ENCODE measurements at places on chromosomes 3 and 15. TPM values are rescaled to one million over a fixed set of nuclear protein-coding genes. Genes with fewer than 3 reads are reported as not detected.

DNA sequence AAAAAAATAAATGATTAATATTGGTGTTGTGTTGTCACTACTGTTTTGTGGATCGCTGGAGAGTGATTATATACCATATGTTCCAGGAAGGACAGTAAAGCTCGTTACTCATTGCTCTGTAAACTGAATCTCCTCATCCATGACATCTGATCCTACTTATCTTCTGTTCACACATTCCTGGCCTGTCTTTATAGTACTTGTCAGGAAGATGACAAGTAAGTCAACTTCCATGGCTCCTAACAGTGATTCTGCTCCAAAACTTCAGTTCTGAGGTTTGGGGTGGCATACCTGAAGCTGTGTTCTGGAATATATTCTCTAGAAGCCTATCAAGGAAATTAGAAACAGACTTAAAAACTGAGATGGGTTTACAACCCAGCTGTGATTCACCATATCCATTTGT lies 288.9 kb downstream of the ZBBX start:
- no peak for DNase-seq

Gene ATP13A4
- total RNA-seq = 2.7 TPM

DNA sequence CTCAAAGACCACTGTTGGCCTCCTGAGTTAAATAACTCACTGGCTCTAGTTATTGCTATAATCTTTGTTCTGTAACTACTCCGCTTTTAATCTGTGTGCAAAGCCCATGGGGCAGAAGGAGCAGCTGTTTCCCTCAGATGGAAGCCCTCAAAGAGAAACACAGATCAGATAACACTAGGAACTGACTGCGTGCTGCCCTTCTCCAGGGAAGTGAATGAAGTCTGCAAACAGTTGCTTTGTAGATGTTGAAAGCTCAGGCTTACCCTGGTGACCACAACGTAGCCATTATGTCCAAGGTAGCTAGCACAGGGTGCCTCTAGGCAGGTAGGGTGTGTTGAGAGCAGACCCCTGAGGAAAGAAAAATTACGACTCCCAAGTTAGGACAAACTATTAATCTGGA lies 152.3 kb upstream of the STAC start:
- no peak for DNase-seq

- DNase-seq = no peak
These were observed 4.4 kb downstream of the TMOD2 start for GRCh38 chr15:51755790-51756189.

- DNase-seq = no peak
These were observed 791.3 kb upstream of the LMCD1 start for GRCh38 chr3:7710284-7710683.

Gene ADGRG7
- 0.17 TPM for total RNA-seq

GRCh38 chr3:190096345-190096744 lies 24.4 kb downstream of the P3H2 start:
- no peak for DNase-seq

DNA sequence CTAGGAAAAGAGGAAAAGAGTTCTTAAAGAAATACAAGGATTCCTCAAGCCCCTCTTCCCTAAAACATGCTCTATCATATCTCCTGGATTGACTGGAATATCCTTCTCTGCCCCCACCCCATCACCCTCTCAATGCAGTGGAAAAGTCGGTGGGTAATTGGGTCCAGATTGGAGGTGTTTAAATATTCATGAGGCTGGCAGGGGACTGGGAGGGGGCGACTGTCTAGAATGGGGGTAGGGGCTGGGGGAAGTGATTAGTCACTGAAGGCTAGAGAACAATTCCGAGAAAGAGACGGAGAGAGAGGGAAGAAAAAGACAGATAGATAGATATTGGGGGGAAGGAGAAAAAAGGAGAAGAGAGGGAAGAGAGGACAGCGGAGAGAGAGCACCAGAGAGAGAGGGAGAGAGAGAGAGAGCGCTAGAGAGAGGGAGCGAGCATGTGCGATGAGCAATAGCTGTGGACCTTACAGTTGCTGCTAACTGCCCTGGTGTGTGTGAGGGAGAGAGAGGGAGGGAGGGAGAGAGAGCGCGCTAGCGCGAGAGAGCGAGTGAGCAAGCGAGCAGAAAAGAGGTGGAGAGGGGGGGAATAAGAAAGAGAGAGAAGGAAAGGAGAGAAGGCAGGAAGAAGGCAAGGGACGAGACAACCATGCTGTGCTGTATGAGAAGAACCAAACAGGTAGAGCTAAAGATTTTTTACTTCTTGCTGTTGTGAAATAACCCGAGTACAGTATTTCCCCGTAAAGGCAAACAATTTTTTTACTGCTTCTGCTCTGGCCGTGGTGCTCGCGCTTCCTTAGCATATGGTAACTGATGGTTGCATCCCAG lies at the start of gene GAP43:
Gene GAP43 (plus strand): TSS at position 467 of the 825 bp plus-strand sequence. CDS start 180 bp downstream, at position 647.
- peak; percentile 58 for DNase-seq

Gene CHRM5
- total RNA-seq = not detected

DNA sequence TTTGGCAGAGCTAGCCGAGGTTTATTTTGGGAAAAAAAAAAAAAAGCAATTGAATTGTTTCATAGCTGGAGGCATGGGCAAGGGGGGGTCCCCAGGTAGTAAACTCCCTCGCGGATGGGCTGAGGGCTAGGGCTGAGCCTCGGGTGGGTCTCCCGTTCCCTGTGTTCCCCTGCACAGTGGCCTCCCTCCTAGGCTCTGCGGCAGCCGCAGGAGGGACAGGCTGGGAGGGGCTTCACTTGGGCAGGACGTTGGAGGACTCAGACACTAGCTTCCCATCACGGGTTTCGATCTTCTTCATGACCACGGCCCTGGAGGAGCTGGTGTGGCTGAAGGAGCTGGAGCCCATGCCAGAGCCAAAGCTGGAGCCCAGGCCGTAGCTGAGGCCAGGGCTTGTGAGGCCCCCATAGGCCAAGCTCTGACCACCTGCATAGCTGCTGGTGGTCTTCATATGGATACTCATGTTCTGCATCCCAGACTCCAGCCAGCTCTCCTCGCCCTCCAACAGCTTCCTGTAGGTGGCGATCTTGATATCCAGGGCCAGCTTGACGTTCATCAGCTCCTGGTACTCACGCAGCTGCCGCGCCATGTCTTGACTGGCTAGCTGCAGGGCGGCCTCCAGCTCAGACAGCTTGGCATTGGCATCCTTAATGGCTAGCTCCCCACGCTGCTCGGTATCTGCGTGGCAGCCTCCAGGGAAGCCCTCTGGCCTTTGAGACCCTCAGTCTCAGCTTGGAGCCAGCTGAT lies 64.0 kb upstream of the CDAN1 start:
- no peak for DNase-seq

Gene PP2D1
- total RNA-seq = not detected

DNA sequence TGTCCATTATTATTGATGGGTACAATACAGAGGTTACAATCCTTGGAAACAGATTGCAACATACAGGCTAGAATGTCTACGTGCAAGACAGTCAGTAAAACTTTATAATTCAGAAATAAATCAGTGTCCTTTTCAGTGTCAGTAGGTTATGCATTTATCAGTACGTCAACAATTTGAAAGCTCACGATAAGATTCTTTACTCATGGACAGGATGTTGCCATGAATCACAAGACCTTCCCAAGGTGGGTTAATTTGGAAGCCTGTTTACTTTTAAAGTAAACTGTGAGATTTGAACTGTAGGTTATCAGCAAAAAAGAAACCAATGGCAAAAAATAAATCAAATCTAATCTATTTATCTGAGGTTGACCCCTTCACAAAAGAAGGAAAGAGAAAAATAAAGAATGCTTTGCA lies 243.9 kb upstream of the AGTR1 start:
- no peak for DNase-seq

Gene PLA2G4E
- total RNA-seq = 0.45 TPM

- peak; percentile 62 for DNase-seq
These were observed 297.4 kb upstream of the EPHA3 start for GRCh38 chr3:88809993-88810392.

Gene GRK7
- not detected for total RNA-seq

- no peak for DNase-seq
These were observed 374.7 kb downstream of the VPS13C start for GRCh38 chr15:61685534-61685933.

DNA sequence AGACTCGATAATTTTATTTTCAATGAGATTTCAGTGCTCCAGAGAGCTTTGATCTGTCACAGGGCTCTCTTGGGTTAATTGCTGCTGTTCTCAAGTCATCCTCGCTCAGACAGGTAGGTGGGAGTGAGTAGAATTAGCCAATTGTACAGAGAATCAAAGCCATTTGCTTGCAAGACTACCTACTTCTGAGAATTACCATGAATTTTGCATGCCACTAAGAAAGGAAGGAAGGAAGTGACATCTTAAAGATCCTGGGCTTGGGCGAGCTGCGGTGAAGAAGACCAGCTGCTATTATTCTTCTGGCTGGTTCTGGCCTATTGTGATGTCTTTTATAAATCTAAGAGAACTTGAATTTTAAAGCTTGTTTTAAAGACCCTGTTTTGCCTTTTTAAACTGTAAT lies 154.1 kb upstream of the LPP start:
- no peak for DNase-seq

- DNase-seq = no peak
These were observed 10.2 kb downstream of the CD276 start for GRCh38 chr15:73694419-73694818.

Gene CHD2
- 65.0 TPM for total RNA-seq

Gene B2M
- 416 TPM for total RNA-seq

- no peak for DNase-seq
These were observed 4.2 kb upstream of the CCR2 start for GRCh38 chr3:46349484-46350261.

Gene BMF
- 2.2 TPM for total RNA-seq

Gene ADAMTS17
- 1.9 TPM for total RNA-seq

Gene ANKUB1
- not detected for total RNA-seq

Gene KIAA1143
- total RNA-seq = 21.3 TPM

DNA sequence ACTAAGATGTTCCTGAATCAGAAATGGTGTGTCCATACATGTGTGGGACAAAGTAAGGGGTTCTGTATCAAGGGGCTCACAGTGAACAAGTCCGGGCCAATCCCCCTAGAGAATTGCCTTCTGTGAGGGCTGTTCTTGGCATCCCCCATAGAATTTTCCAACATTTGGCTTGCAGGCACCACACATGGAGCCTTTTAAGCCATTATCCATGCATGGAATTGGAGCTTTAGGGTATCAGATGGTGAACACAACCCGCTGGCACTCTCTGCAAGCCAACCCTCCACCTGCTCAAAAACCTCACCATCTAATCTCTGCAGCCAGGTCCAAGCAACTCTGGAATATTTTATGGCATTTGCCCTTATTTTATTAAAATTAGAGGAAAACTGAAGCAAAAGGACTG lies 278.7 kb downstream of the ERC2 start:
- DNase-seq = no peak

DNA sequence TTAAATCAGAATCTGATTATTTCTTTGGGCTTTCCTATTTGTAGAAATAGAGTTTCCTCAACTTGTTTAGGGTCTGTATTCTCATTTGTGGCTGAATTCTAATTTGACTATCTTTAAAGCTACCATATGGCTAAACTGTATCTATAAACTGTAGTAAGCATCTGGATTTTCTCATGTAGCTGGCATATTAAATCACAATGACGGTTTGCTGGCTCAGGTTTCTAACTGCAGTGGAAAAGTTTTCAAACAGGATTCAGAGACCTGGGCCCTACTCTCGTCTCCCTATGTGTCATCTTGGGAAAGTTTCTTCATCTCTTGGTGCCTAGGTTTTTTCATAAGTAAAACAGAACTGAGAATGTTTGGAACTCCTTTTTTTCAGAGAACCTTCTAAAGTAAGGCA lies 68.3 kb downstream of the GALK2 start:
- DNase-seq = no peak

GRCh38 chr15:98977441-98977840 lies 30.2 kb downstream of the PGPEP1L start:
- DNase-seq = no peak

DNA sequence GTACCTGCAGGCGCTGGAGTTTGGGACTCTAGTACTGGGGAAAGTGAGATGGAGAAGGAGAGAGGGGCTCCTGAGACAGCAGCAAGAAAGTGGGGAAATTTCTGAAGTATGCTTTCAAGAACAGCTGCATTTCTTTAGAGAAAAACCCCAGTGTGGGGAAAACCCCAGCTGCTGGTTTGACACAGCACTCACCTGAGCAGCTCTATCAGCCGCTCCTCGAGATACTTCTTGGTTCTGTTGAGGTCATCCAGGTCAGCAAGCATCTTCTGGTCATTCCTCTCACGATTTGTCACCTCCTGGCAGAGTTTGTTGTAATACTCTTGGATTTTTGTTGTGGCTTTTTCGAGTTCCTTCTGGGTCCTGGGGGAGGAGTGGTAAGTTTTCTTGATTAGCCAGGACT lies 18.8 kb downstream of the CXCR6 start:
- no peak for DNase-seq

GRCh38 chr3:128263946-128264345 lies 110.7 kb downstream of the EEFSEC start:
- no peak for DNase-seq

DNA sequence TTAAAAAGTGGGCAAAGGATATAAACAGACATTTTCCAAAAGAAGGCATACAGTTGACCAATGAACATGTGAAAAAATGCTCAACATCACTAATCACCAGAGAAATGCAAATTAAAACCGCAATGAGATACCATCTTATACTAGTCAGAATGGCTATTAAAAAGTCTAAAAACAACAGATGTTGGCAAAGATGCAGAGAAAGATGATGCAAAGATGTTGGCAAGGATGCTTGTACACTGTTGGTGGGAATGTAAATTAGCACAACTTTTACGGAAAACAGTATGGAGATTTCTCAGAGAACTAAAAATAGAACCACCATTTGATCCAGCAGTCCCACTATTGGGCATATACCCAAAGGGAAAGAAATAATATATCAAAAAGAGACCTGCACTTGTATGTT lies 53.5 kb downstream of the TLNRD1 start:
- peak; percentile 28 for DNase-seq

Gene C3orf18
- total RNA-seq = 1.0 TPM

DNA sequence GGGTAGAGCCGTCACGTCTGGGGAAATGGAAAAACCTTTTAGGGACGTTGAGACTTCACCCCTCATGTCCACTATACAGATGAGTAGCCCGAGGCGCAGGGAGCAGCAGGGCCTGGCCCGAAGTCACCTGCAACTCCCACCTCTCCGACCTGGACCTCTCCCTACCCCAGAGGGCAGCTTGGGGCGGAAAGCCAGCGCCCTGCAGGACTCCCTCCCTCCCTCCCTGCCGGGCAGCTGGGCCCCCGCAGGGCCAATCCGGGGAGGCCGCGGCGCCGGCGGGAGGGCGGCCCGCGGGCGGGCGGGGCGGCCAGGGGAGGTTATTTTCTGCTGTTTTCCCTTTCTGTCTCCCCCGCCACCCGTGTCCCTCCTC lies 2.0 kb downstream of the WNT7A start:
- no peak for DNase-seq

- no peak for DNase-seq
These were observed 29.5 kb downstream of the CLEC3B start for GRCh38 chr3:45055411-45056143.

DNA sequence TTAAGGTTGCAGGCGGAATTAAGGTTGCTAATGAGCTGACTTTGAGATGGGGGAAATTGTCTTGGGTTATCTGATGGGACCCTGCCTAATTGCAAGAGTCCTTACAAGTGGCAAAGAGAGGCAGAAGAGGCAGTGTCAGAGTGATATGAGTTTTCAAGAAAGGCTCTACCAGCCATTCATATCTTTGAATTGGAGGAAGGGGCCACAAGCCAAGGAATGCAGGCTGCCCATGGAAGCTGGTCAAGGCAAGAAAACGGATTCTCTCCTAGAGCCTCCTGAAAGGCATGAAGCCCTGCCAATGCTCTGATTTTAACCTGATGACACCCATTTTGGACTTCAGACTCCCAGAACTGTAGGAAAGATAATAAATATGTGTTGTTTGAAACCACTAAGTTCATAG lies 20.6 kb upstream of the SMAD6 start:
- no peak for DNase-seq
